K562 (cell line): ENCODE measurements at places on chromosomes 5 and 9. TPM values are rescaled to one million over a fixed set of nuclear protein-coding genes. Genes with fewer than 3 reads are reported as not detected.

The MED7 gene
- polyA plus RNA-seq = 12.2 and 16.9 TPM in 2 replicates

The LECT2 gene
- polyA plus RNA-seq = not detected in 2 replicates

The PRELID1 gene
- polyA plus RNA-seq = 484 and 583 TPM in 2 replicates

The PCDHAC2 gene
- polyA plus RNA-seq = 0.03 TPM in 1 of 2 replicates, not detected in the other

The CCDC187 gene
- polyA plus RNA-seq = not detected in 2 replicates

The CDC26 gene
- 57.4 and 64.6 TPM in 2 replicates for polyA plus RNA-seq

The NXNL2 gene
- 0.19 TPM in 1 of 2 replicates, not detected in the other for polyA plus RNA-seq

The TAS2R1 gene
- not detected in 2 replicates for polyA plus RNA-seq

The PDE6A gene
- polyA plus RNA-seq = 0.01 TPM in 1 of 2 replicates, not detected in the other
